CD4-positive, alpha-beta T cell treated with Interleukin-4 for 1 hour (primary cell): ENCODE measurements at places on chromosomes 4 and X.

- no peak for DNase-seq
Observed at GRCh38 chrX:29746326-29746725, 469.0 kb upstream of the MAGEB2 start.

DNA sequence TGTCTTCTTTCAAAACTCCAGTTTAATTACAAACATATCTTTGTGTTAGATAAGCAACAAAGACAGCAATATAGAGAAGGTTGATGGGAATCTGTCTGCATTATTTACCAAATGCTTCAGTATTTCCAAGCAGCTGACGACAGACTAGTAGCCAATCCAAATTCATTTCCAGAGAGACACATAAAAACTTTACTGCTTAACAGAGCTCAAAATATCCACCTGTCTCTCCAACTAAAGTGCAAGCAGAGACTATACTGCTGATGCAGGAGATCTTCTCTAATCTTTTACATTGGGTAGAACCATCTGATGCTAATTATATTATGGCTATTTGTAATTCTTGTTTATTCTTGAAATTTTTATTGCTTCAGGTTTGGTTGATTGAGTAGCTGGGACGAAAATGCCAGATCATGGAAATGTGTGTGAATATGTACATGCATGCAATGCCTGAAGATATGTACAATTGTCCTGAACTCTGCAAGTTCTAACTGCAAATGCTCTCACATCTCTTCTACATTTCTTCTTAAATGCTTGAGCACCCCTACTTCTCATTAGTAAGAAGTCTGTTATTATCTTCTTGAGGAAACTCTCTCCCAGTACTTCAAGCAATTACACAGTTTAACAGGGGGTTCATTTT is 200.0 kb downstream of the PDHA2 start:
- DNase-seq, result no peak

DNA sequence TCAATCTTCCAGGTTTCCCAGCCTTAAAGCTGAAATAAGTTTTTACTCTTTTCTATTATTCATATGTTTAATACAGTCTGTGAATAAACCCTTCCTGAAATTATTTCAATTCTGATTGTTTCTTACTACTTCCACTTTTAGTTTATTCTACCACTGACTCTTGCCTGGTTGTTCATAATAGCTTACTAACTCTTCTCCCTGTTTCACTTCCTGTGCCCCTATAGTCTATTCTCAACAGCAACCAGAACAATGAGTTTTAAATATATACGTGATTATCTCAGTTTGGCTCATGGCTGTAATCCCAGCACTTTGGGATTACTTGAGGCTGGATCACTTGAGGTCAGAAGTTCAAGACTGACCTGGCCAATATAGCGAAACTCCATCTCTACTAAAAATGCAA is 408.0 kb upstream of the SPOCK3 start:
- DNase-seq, result no peak

DNA sequence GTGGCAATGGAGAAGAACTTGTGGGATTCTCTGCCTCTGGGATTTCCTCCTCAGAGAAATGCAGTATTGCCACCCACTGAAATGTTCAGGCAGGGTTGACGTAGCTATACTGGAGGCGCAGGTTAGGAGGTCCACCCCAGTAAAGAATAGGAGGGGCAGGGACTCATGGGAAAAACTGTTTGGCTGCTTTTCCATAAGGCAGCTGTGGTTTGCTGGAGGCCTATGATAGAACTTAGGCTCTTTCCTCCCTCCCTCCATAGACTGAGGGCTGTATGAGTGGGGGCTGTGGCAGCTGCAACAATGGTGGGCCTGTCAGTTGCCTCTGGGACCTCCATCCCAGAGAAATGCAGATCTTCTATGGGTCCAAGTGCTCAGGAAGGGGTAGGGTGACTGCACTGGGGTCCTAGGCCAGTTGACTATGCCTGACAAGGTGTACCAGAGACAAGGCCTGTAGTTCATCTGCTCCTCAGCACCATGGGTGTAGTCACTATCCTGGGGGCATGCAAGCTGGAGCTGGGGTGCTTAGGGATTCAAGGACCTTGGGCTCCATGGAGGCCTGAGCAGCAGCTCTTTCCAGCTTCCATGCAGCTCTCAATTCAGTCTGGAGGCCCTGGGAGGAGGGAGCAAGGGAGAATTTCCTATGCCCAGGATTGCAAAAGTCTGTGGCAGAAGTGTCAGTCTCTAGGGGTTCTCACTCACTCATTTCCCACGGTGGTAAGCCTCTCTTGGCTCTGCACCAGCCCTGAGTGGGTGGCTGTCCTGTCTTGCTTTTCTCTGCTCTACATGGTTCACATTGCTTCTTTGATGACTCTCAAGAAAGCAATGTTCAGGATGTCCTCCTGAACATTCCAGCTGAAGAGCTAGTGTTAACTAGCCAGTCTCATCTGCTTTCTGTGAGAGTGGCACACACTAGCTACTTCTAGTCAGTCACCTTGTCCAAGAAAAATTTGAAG is 353.0 kb downstream of the IDS start:
- no peak for DNase-seq

- DNase-seq, result no peak
Observed at GRCh38 chrX:109774136-109774535, 41.1 kb upstream of the ACSL4 start.

GRCh38 chr4:185093603-185094002 is 49.5 kb upstream of the SLC25A4 start:
- no peak for DNase-seq

- DNase-seq, result no peak
Observed at GRCh38 chr4:20787940-20788665, 87.8 kb downstream of the PACRGL start.

DNA sequence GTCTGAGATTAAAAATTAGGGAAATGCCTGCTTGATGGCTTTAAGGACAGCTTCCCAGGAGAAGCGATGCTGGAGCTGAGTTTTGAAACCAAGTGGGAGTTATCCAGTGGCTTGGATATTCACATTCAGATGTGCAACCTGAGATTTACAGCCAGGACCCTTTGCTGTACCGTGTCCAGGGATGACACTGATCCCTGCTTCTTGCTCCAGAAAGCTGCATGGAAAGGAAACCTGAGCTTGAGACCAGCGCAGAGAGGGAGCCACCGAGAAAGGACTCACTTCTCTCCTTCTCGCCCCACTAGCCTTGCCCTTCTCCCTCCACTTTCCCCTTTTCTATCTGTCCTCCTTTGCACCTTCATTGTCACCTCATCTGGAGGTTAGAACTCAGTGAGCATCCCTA is 254.5 kb upstream of the PPARGC1A start:
- no peak for DNase-seq

GRCh38 chrX:54411732-54412131 is 28.5 kb upstream of the TSR2 start:
- DNase-seq, result no peak

DNA sequence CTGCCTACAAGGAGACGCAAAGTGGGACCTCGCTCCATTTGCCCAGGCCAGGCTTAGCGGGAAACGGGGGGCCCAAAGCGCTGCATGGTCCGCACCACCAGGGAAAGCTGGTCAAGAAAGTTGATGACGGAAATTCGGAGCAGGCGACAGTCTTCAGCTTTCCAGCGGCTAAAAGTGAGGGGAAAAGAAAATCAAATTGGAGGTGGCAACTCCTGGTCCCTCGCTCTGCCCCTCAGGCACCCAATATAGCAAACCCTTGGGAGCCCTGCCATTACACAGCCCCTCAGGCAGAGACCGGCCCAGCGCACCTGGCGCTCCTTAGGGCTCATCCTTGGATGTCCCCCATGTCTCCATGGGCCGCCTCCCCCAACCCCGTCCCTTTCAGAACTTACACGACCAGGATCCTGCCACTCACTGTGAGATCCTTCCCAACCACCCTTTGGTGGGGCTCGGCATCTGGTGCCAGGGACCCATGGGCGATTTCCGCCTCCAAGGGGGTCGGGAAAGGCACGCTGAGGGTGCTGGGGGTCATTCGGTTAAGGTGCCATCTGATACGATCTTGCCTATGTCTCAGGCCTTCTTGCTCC is 1.1 kb downstream of the LAGE3 start:
- no peak for DNase-seq

- no peak for DNase-seq
Observed at GRCh38 chr4:6551660-6552059, 23.3 kb upstream of the MAN2B2 start.

DNA sequence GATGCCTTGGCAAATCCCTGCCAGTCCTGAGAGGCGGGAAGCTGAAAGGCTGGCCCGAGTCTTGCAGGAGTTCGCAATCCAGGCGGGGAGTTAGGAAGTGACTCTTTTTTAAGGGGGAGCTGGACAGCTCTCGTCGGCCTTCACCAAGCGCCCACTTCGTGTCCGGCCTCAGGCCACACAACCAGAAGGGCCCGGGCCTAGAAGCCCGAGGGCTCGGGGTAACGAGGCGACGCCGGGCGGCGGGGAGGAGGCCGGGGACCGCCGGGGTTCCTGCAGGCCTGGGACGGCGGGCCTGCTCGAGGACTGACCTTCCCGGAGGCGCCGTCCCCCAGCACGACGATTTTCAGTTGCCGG is 395 bp downstream of the RAB28 start:
- DNase-seq, result no peak

DNA sequence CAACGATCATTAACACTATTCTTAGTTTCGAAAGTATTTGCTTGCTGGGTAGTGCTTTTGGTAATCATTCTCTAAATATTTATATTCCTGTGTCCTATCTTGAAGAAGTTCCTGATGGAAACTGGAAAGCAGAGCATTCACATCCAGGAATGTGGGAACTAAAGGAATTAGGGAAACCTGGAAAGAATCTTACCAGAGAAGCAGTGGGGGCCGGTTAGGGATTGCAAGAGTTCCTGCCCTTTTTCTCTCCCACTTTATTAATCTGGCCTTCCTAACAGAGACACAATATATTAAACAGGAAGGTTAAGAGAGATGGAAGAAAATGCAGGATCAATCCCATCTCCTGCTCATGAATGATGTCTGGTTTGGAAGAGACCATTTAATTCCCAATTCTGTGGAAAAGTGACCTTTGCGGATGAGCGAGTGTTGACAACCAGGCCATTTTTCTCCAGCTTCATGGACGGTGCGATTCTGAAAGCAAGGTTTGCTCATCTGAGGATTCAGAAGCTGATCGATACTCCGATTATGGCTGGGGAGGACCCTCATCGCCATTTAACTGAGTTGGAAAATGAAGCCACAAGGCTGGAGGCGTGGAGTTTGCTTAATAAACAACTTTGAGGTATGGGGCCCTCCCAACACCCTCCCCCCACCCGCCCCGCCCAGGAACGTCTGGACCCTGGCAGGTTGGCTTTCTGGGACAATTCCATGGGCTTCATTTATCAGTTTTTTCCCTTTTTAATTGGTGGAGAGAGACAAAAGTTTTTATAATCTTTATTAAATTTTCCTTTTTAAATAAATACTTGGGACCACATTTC is 52.3 kb downstream of the C4orf51 start:
- DNase-seq, result no peak
